Renal pelvis (tissue), 12 donors: ENCODE measurements at places on chromosomes 4 and X. TPM values are rescaled to one million over a fixed set of nuclear protein-coding genes. Genes with fewer than 3 reads are reported as not detected.

DNA sequence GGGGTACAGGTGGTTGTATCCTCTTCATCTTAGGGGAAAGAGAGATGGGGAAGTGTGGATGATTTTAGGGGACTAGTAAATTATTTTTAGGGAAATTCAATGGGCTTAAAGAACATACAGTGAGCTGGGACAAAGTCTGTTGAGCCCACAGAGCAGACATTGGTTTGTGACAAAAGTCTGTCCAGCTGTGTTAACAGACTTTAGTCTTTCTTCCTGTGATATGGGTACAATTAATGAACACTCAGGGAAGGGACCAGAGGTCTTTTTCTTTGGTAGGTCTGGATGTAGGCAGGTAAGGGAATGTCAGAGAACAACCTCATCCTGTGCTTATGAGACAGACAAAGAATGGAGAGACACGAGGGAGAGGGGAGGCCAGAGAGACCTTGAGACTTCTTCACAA is 2.0 kb downstream of the CLRN2 start:
- no peak for DNase-seq

The LRIT3 gene
- polyA plus RNA-seq: 0.34 TPM

GRCh38 chrX:101051153-101051548 is 760 bp downstream of the TRMT2B start:
- no peak for DNase-seq

The NKAP gene
- 14.6 TPM for polyA plus RNA-seq

The KCTD8 gene
- polyA plus RNA-seq: 3.5 TPM

GRCh38 chr4:25749150-25749794 is 93.6 kb downstream of the SLC34A2 start:
- DNase-seq: no peak

DNA sequence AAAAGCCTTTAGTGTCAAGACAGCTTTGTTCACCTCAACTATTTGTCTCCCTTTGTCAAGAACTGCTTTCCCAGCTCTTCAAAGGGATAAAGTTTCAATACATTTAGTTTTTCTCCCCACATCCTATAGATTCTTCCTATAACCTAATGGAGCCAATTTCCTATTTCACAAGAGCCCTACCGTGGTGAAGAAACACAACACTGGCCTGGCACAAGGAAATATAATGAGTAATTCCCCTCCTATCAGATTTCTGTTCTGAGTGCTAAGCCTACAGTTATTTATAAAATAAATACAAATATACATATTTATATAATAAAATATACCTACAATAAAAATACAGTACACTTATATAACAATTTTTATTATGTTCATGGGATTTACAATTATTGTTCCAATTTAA is 89.9 kb downstream of the SHISA3 start:
- no peak for DNase-seq
